ENCODE measurements at places on chromosomes 12 and 14.

DNA sequence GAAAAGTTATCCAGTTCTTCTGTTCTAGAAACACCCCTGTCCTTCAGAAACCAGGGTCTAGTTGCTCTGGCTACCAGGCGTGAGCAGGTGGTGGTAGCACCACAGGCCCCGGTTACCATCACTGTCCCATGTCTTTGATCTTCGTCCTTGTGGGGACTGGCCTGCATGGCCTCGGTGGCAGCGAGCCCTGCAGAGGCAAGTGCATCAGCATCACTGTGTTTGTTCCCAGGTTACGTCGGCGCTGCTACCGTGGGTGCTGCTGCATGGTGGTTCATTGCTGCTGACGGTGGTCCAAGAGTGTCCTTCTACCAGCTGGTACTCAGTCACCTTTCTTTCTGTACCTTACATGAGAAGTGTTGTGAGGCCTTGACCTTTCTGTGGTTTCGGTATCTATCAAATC, 58.9 kb downstream of the ANAPC7 start:
- no peak for DNase-seq

DNA sequence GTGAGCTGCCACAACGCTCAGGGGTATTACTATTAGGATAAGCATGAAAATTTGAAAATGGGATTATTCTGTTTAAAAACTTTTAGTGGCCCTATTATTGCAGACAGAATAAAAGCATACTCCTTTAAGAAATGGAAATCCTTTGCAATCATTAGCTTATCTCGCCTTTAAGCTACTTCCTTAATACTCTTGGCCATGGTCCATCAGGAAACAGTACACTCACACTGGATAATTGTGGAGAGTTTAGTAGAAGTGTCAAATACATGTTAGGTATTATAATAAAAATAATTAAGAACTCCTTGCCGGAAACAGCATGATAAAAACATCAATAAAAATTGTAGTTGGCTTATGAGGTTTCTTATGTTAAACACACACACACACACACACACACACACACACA, 100.4 kb upstream of the PPFIA2 start:
- DNase-seq = no peak

DNA sequence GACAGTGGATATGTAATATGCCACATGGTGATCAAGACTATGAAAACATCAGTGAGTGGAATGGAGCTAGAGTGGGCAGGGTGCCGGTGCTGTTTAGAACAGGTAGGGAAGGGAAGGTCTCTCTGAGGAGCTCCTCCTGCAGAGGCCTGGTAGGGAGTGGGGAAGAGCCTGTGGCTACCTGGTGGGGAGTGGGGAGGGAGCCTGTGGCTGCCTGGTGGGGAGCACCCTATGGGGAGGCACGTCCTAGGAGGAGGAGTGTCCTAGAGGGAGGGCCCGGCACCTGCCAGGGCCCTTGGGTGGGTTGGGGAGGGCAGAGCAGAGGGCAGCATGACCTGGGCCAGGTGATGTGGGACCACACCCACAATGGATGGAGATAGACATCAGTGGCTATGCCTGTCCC, 122.6 kb downstream of the ADGRD1 start:
- no peak for DNase-seq

GRCh38 chr12:113104953-113105510, 30.5 kb downstream of the RASAL1 start:
- no peak for DNase-seq

- no peak for DNase-seq
These were observed 12.8 kb downstream of the NEK9 start for GRCh38 chr14:75113932-75114539.

DNA sequence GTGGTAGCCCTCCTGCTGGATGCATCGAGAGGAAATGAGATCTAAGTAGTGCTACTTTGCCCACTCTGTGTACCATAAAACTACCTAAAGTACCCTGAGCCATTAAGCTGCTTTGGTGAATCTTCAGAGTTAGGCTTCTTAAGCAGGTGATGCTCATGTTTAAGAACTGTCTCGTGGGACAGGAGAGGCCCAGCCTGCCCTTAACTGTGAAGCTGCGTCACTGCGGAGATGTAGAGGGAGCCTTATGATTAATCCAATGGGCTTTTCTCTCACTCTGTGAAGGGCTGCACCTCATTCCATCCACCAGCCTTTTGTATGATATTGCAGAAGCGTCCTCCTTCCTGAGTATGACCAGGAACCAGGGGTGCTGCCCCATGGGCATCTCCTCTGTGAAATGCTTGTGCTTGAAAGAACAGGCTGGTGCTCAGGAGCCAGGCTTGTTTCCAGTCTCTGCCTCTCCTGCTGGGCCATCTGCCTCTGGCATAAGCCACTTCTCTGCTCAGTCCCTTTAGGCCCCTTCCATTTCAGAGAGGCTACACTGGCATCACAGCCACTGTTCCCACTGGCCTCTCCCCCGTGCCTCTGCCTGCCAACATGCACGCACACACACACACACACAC, 6.8 kb upstream of the CCDC177 start:
- no peak for DNase-seq
